ENCODE measurements at places on chromosomes 3 and 15.

GRCh38 chr3:14810801-14811661 is 7.7 kb upstream of the FGD5 start:
- DNase-seq = no peak

GRCh38 chr3:9247361-9247940 is 2.0 kb downstream of the SRGAP3 start:
- DNase-seq = no peak

- no peak for DNase-seq
Observed at GRCh38 chr3:17290894-17291293, 406.1 kb downstream of the PLCL2 start.

DNA sequence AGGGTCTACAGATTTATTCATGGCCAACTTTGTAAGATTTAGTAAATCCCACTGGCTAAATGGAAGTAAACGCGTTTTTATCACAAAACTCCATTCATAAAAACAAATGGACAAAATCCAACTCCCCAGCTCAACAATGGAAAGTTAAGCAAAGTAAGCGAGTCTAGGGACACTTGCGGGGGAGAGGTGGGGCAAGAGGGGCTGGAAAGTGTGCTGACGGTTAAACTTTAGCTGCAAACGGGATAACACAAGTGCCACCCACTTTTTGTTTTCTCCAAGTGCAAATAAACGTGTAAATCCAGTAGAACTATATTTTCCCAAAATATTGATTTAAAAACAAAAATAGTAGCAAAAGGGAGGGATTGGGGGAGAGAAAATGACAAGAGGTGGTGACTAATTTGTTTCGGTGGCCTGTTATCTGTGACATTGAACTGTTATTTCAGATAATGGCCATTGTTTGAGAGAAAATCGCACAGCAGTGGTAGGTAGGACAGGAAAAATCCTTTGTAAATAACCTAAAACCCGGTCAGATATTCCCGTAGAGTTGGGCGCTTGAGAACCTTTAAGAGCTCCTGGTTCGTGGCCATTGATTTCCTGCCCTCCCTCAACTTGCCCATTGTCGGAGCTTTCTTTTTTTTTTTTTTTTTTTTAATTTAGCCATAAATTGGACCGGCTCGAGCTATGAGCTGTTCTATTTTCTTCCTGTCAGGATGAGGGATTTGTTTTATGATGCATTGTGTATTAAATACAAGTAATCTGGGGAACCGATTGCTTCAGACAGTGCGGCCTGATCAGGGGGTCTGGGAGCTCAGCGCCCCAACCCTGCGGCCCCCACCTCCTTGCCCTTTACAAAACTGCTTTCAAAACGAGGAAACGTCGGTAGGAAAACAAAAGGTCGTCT is 514.8 kb downstream of the MECOM start:
- no peak for DNase-seq

DNA sequence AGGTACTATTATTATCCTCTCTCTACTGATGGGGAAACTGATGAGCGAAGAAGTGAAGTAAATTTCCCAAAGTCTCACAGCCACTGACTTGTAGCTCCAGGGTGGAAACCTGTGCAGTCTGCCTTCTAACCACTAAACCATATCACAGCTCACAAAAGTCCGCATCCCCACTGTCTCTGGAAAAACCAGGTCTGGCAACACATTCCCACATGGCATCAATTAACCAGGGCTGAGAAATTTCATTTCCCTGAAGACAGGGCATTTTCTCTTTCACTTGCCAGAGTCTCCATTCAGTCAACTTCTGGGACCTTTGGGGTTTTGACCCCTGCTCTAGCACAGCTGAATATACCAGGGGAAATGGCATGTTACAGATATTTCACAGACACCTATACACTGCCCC is 26.5 kb downstream of the FBXO40 start:
- DNase-seq = no peak
